ENCODE measurements at places on chromosomes 2 and 18. TPM values are rescaled to one million over a fixed set of nuclear protein-coding genes. Genes with fewer than 3 reads are reported as not detected.

CAMKMT gene
- 11.0 TPM for total RNA-seq

CHST9 gene
- not detected for total RNA-seq

DAW1 gene
- total RNA-seq, result not detected

DSG1 gene
- total RNA-seq, result not detected

IL1R2 gene
- total RNA-seq, result not detected

GTF2A1L gene
- total RNA-seq, result not detected

FOXD4L1 gene
- 0.22 TPM for total RNA-seq
